ENCODE measurements at places on chromosomes 16 and 17.

GRCh38 chr17:43033948-43034881, 9.2 kb downstream of the RND2 start:
- DNase-seq = no peak

- no peak for DNase-seq
Observed at GRCh38 chr17:859061-859823, 77.1 kb downstream of the MRM3 start.

- no peak for DNase-seq
Observed at GRCh38 chr17:61481421-61481820, 29.2 kb downstream of the TBX4 start.

GRCh38 chr17:38677819-38678218, 3.1 kb upstream of the EPOP start:
- no peak for DNase-seq

All from stimulated activated CD4-positive, alpha-beta T cell treated with anti-CD3 and anti-CD28 coated beads, Interleukin-2, amount 100 ng/mL, for 24 hours (primary cell).